ENCODE measurements at places on chromosomes 6 and 20.

DNA sequence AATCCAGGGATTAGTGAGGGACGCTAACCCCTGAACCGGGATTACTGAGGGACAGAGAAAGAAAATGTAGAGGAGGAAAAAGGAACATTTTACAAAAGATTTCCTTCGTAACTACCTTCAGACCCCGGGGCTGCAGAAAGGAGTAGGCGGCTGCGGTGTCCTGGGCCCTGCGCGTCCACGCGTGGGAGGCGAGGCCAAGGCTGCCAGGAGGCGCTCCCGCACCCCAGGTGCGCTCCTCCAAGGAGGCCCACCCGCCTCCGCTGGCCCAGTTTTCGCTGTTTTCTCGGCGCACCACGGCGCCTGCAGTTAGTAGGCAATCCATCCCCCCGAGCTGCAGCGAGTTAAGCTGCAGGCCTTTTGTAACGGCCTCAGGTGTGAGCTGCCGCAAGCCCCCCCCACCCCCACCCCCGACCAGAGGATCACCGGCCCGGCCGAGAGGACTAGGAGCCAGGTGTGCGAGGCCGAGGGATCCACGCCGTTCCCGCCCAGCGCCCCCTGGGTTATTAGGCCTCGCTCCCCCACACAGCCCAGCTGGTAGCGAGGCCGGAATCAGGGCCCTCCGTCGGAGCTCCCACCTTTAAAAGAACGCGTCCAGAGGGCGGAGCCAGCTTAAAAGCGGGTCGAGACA, 380.3 kb upstream of the ARID1B start:
- peak; percentile 15 for DNase-seq

GRCh38 chr6:115934829-115935228, 125.9 kb downstream of the FRK start:
- no peak for DNase-seq

DNA sequence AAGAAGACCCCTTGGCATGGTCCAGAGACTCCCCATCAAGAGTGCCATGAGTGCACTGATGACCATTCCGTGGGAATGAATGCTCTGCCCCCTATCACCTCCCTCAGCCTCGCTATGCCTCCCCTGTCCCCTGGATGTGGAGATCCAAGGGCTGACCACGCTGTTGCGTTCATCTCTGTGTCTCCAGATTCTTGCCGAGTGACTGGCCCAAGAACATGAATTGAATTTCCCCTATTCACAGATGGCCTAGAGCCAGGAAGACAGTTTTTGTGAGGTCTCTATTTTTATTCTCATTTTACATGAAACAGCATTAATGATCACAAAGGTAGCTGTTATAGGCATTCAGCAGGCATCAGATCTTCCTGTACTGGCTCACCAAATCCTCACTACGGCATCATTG, 33.6 kb downstream of the MAFB start:
- DNase-seq, result no peak

DNA sequence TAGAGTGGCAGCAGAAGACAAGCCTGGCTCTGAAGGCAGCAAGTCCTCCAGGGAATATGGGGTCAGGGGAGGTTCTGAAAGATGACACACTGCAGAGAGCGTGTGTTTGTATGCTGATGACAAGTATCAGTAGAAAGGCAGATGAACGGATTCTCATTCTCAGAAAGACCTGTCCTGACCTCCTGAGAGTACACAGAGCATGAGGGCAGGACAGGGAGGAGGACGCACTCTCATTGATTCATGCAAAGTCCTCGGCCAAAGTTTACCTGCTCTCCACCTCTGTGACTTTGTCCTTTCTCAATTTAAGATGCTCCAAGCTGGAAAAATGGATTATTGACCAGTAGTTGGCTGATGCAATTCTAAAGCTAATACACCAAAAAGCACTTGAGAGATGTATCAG, 156.7 kb downstream of the LPA start:
- no peak for DNase-seq

GRCh38 chr20:3741836-3742458, 9.5 kb downstream of the HSPA12B start:
- no peak for DNase-seq

- DNase-seq, result no peak
Measured at GRCh38 chr6:166423051-166423745, 40.5 kb upstream of the MPC1 start.

DNA sequence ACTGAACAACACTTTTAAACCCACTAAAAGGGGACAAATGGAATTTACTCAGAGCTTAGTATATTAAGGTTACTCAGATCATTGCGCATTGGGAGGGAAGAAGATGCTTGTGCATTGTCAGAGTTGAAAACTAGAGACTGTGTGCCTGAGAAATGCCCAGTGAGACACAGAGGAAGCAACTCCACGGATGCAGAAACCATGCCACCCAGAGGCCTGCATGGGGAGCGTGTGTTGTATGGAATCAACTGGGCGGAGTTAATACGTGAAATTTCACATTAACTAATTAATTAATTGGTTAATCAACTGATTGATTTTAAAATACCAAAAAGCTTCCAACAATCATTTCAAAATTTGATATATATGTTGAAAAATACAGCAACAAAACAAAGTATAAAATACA, 391.6 kb downstream of the PLCB1 start:
- DNase-seq, result no peak

GRCh38 chr6:31175971-31176370, 5.5 kb upstream of the POU5F1 start:
- no peak for DNase-seq

DNA sequence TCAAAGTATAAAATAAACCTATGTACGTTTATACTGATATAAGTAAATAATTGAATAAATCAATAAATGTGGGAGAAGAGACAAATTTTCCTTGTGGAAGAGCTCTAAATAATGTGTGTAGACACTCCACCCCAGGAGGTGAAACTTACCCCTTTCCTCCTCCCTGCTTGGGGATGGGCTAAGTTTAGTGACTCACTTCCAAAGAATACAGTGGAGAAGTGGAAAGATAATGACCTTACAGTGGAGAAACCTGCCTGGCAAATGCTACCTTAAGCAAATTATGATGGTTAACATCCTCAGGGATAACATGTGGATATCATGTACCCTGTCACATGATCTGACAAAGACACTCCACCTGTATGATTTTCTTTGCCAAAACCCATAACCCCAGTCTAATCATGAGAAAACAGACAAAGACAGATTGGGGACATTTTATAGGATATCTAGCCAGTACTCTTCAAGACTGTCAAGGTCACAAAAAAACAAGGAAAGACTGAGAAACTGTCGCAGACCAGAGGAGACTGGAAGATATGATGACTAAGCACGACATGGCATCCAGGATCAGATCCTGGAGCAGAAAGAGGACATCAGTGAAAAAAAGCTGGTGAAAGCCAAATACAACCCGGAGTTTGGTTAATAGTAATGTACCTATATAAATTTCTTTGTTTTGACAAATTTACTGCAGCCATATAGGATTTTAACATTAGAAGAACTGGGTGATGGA, 195.5 kb upstream of the PRDM1 start:
- DNase-seq, result no peak

DNA sequence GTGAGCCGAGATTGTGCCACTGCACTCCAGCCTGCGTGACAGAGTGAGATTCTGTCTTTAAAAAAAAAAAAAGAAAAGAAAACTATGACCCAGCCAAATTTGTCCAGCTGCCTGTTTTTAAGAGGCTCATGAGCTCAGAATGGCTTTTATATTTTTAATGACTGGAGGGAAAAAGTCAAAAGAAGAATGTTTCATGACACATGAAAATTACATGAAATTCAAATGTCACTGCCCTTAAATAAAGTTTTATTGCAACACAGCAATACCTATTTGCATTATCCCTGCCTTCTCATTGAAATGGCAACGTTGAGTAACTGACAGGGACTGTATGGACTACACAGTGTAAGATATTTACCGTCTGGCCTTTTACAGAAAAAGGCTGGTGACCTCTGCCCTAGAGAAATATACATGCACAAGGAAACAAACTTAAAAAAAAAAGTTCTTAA, 11.4 kb downstream of the SENP6 start:
- DNase-seq, result no peak

DNA sequence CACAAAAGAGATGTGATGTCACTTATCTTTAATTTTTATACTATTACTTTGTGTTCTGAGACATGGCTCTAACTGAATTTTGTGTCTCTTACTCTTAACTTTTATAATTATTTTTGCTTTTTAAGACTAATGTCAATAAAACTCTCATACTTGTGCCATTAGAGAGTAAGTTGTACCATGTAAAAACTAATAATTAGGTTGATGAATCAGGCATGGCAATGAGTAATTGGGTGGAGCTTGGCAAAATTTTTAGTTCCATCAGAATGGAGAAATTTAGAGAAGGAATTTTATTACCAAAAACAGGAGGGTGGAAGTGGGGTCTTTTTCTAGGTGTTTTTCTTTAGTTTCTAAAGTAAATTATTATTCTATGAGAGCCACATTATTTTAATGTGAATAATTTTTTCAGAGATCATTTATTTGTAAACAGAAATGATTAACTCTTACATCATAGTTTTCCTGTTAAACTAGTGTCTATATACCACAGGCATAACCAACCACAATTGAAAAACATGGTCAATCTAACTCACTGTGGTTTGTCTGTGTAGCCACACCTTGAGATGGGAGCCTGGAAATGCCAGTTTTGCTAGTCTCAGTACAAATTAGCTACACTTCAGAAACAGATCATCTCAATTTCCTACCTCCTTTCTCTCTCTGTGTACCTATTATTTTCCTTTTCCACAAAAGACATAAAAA, 51.8 kb downstream of the ELOVL4 start:
- DNase-seq, result no peak

- DNase-seq, result peak; percentile 45
Measured at GRCh38 chr6:34791164-34791700, 651 bp upstream of the BLTP3A start.

DNA sequence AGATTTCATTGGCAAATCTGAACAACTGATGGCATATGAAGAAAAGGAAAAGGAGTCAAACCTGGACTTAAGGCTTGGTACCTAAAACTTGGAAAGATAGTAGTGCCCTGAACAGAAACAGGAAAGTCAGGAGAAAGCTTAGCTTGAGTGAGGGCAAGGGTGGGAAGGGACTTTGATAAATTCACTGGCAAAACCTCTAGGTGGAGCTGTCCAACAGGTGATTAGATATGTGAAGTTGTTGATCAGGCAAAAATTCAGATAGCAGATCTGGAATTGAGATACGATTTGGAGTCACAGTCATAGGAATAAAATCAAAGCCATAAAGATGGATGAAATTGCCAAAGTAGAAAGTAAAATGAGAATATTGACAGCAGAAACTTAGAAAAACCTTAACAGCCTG, 16.1 kb upstream of the ZNF292 start:
- peak; percentile 31 for DNase-seq

- peak; percentile 18 for DNase-seq
Measured at GRCh38 chr6:146876271-146877151, 277.7 kb downstream of the ADGB start.

- no peak for DNase-seq
Measured at GRCh38 chr6:82511546-82511945, 147.9 kb downstream of the TPBG start.

DNA sequence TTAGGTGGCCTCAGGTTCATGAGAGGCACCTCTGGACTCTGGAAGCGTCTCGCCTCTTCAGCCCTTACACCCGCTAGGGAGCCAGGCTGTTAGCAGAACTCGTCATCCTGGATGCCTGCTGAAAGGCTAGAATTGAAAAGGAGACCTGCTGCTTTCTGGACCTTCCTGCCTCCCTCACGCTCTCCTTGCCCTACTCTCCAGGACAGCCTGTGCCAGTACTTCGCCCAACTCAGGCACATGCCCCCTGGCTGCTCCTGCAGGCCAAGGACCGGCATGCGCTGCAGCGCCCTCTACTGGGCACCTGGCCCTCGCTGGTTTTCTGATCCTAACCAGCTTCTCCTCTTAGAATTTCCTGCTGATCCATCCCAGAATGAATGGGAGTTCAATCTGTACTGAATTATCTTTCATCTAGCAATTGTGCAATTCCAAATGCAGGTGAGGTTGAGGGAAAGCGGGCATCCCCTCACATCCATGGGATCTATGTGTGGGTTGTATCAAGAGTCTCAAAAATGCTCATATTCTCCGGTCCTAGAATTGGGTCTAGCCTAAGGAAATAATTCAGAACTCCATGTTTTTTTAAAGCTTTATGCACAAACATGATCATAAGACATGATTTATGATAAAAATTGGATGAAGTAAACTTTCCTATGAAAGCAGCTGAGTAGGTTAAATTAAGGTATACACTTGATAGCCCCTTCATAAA, 78.0 kb downstream of the PTPN1 start:
- DNase-seq, result peak; percentile 87

DNA sequence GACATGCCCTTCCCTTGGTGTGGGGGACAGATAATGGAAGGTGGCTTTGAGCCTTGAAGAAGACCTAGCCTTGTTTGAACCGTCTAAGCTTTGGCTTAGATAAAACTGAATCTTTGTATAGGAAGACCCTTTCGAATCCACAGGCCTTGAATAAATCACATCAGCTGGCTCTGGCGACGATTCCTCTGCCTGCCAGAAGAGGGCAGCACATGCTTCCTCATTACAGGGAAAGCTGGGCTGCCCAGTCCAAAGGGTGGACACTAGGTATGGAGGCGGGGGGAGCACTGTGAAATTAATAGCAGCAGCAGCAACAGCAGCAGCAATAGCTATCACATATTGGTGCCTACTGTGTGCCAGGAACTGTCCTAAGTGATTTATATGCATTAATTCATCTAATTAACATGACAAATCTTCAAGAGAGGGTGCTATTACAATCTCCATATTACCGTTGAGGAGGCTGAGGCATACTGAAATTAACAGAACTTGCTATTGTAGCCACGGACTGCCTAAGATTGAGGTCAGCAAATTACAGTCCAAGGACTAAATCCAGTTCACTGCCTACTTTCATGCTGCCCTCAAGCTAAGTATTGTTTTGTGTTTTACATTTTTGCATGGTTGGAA, 85.1 kb downstream of the CLIC5 start:
- DNase-seq, result peak; percentile 70

GRCh38 chr6:72956272-72956671, 269.0 kb downstream of the KHDC1L start:
- DNase-seq, result no peak

- no peak for DNase-seq
Measured at GRCh38 chr20:61436667-61437279, 184.7 kb downstream of the CDH4 start.

- DNase-seq, result no peak
Measured at GRCh38 chr6:91852252-91852651, 1265.4 kb upstream of the MAP3K7 start.

- DNase-seq, result no peak
Measured at GRCh38 chr6:74578339-74578738, 627.5 kb downstream of the COL12A1 start.

DNA sequence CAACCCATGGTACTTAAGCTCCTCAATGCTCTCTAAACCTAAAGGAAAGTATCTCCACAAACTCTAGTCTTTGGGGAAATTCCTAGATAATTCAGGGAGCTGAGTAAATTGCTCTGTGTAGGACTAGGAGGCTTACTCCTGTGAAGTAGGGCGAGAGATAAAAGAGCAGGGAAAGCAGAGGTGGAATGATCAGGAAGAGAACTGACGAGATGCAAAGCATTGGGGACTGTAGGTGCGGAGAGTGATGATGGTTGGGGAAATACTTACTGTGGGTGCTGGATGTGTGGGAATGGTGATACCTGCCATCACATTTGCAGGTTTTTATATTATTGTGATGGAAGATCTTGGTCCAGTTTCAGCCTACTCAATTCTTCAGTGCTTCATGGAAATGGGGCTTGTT, 1.6 kb upstream of the LATS1 start:
- DNase-seq, result no peak
